ENCODE measurements at places on chromosomes 3 and 15.
A peak's percentile ranks its signal among the peaks of the same experiment; 100 is the strongest.

DNA sequence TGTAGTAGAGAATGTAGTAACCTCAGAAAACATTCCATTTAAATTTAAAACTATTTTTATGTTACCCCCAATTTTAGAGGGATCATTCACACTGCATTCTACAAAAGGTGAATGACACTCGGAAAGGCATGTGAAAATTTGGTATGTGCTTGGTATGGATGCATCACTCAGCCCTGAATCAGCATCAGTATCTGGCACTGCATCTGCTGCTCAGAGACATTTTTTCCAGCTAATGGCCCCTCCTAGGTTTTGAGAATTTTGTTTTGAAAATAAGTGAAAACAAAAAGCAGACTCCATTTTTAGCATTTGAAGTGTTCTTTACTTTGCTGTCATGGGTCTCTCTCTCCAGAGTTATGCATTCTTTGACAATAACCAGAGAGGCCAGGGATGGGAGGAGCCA is 15.6 kb upstream of the WWTR1 start:
- peak; percentile 69 for DNase-seq

GRCh38 chr3:30393079-30393478 is 213.3 kb upstream of the TGFBR2 start:
- no peak for DNase-seq

DNA sequence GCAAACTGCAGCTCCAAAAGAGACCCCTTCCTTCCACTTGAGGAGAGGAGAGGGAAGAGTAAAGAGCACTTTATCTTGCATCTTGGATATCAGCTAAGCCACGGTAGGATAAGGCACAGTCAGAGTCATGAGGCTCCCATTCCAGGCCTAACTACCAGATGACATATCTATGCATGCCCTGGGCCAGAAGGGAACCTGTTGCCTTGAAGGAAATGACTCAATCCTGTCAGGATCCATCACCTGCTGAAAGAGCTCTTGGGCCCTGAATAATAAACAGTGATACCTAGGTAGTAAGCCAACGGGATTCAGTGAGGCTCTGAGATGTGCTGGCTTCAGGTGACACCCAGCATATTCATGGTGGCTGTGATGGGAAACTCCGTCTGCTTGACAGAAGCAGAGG is 118.5 kb upstream of the EPHA3 start:
- DNase-seq: no peak

- DNase-seq: no peak
Observed at GRCh38 chr3:73467211-73467610, 157.5 kb downstream of the PDZRN3 start.

- DNase-seq: no peak
Observed at GRCh38 chr3:140351466-140351865, 326.4 kb upstream of the TRIM42 start.

DNA sequence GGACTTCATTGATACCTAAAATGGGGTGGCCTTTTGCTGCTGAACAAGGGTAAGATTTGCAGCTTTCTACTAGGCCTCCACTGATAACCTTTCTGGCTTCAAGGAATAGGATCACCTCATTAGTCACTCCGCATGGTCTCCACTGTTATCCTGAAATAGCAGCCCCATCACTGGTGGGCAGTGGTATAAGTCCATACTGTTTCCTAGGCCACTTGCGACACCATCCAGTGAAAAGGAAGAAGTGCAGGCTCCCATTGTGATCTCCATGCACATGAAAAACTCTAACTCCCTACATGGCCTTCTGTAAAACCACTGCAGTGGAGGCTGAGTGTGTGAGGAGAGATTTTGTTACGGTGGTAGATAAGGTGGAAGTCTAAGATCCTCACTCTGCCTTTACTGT is 1455.9 kb downstream of the SI start:
- DNase-seq: no peak

GRCh38 chr15:68564173-68564572 is 14.6 kb upstream of the CORO2B start:
- no peak for DNase-seq

GRCh38 chr15:74383695-74384565 is 16.5 kb upstream of the CYP11A1 start:
- DNase-seq: no peak

DNA sequence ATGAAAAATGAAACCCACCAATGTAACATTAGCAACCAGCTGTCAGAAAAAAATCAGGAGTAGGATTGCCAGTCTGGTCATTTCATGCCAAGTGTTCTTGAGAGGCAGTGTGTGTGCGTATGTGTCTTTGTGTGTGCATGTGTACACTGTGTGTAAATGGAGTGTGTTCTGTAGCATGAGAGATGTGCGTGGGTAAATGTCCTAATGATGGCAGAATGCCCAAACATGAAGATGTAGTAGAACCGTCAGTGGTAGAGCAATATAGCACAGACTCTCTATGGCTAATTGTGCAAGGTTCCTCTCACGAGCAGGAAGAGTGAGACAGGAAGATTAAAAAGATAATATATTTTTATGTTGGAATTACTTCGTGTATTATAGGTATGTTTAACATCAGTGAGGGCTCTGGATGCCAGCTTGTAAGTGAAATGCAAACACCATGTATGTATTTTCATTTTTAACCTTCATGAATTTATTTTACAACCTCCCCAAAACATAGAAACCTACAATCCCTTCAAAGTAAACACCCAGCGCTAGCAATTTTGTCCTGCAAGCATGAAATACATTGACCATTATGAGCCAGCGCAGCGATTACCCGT is 1038.7 kb downstream of the IGSF11 start:
- DNase-seq: no peak

GRCh38 chr3:139751789-139752188 is 74.0 kb upstream of the NMNAT3 start:
- no peak for DNase-seq

DNA sequence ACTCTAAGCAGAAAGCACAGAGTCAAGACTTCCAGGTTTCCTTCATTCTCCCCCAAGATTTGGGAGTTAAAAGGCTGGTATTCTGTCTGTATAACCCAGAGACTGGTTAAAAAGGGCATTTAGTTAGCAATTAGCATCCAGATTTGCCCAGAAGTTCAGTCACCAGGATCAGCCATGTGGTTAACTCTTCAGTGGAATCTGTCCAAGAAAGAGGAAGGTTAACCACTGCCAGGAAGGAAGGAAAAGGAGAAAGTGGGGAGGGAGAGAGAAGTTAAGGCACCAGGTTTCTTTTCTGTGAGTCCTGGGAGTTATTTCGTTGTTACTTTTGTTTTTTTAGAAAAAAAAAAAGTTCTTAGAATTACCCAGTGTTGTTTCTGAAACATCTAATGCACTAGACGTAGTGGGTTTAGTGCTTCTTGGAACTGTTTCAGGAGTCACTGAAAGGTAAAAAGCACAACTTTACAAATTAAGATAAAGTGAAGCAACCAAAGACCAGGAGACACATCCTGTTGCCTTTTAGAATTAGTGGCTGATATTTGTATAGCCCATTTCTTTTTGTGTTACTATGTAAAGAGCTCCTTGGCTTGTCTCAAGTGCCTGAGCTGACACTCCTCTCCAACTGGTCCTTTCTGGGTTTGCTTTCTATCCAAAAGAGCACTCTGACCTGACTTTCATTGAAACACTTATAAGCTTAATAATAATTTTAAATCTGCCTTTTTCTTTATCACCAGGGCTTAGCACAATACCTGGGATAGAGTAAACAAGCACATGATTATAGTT is 128.6 kb downstream of the ABI3BP start:
- no peak for DNase-seq

DNA sequence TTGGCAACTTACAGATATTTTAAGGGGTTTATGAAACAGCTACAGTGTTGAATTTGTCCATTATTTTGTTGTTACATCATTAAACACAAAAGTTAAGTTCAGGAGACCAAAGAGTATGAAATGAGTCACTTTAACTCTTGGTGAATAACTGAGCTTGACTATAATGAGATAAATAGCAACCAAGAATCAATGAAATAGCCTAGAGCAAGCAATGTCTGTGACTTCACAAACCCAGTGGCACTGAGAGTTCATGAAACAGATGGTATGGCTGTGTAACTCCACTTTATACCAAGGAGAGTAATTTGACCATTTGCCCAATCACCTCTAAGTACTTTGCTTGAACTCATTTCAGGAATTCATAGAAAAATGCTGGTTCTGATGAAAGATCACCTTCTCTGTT is 169.6 kb upstream of the GADL1 start:
- DNase-seq: no peak

DNA sequence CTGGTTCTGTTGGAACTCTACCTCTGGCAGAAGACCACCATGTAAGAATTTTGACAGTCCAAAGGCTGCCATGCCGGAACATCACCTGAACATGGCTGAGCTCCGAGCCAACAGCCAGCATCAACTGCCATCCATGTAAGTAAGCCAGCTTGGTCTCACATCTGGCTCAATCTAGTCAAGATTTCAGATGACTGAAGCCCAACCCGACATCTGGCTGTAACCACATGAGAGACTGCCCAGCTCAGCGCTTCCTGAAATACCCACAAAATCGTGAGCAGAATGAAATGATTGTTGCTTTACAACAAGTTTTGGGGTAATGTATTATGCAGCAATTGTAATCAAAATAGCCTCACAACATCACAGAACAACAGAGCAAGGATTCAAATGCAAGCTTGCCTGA is 32.9 kb downstream of the GHSR start:
- no peak for DNase-seq

DNA sequence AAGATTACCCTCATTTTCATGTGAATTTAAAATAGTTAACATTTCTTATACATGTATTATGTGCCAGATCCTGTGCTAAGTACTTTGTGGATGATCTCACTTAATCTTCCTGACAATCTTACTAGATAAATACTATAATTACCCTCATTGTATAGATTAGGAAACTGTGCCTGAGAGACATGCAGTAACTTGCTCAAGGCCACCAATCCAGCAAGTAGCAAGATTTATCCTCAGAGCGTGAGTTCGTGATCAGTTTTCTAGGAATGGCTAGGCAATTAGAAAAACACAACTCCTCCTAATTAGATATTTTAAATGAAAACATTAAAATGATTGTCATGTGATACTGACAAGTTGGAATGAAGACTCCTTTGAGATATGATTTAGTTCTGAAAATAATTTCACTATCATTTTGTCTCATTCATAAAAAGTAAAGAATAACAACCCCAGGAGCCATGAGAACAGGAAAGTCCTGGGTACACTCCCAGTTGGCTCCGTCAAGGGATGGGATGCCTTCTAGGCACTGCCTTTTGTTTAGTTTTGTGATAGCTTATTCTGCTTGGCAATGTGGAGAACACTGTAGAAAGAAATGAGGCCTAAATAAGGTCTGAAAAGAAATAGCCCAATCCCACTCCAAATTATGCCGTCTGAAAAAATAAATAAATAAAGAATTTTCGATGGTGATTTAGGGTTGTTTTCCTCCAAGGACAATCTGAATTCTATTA is 61.3 kb downstream of the FBN1 start:
- DNase-seq: no peak

- no peak for DNase-seq
Observed at GRCh38 chr15:35321926-35322325, 224.0 kb downstream of the DPH6 start.

Measured in AG08395 (cell line).